Progenitor cell of endocrine pancreas (in vitro differentiated cells): ENCODE measurements at places on chromosomes 2 and 18.
A peak's percentile ranks its signal among the peaks of the same experiment; 100 is the strongest.

DNA sequence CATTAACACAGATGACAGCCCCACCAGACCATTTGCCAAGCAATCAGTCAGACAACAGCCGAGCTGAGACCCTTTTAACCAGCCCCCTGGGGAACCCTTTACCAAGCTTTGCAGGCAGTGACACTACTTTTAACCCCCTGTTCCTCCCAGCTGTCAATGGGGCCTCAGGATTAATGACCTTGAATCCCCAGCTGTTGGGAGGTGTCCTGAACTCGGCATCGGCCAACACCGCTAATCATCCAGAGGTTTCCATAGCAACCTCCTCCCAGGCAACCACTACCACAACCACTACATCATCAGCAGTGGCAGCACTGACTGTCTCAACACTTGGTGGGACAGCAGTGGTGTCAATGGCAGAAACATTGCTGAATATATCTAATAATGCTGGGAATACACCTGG lies 160.9 kb upstream of the EPC2 start:
- no peak for DNase-seq

DNA sequence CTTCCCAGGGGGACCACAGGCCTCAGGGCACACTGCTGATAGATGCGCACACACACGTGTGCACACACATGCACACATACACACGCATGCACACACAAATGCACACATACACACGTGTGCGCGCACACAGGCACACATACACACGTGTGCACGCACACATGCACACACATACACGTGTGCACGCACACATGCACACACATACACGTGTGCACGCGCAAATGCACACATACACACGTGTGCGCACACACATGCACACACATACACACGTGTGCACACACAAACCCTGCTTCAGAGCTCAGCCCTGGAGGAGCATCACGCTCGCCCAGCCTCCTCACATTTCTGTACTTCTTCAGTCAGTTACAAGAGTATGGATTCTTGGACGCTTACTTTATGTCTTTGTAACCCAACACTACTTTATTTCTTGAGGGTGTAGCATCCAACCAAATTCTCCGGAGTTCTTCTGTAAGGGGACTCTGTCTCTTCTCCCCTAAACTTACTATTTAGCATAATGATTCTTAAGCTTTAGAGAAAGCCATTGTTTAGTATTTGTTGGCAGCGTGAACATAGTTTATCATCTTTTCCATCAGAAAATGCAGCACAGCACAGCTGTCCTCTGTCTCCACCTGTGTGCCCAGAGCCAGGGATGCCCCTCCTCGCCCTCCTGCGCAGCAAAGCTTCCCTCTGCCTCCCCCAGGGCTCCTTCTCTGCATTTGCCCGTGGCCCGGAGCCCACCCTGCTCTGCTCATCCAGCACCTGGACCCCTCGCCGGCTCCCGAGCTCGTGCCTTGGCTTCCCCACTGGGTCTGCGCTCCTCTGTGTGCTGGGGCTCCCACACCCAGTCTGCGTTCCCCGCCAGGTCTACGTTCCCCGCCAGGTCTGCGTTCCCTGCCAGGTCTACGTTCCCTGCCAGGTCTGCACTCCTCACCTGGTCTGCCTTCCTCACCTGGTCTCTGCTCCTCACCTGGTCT lies 74.4 kb upstream of the CTDP1 start:
- DNase-seq: no peak

DNA sequence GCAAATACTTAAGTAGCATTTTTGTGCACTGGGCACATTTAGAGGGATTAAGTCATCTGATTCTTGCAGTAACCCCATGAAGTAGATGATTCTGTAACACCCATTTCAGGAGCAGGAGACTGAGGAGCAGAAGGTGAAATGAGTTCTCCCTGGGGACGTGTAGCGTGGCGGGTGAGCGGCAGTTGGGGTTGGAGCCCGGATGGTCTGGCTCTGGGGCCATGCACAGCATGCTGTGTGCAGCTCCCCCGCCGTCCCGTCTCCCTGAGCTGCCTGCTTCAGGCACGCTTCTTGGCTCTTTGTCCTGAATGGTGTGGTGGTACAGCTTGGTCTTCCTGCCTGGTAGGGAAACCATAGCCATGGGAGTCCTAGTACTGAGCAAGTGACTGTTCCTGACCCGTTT lies 32.4 kb downstream of the INPP4A start:
- no peak for DNase-seq

GRCh38 chr2:122180972-122181371 lies 425.5 kb downstream of the TSN start:
- DNase-seq: no peak

DNA sequence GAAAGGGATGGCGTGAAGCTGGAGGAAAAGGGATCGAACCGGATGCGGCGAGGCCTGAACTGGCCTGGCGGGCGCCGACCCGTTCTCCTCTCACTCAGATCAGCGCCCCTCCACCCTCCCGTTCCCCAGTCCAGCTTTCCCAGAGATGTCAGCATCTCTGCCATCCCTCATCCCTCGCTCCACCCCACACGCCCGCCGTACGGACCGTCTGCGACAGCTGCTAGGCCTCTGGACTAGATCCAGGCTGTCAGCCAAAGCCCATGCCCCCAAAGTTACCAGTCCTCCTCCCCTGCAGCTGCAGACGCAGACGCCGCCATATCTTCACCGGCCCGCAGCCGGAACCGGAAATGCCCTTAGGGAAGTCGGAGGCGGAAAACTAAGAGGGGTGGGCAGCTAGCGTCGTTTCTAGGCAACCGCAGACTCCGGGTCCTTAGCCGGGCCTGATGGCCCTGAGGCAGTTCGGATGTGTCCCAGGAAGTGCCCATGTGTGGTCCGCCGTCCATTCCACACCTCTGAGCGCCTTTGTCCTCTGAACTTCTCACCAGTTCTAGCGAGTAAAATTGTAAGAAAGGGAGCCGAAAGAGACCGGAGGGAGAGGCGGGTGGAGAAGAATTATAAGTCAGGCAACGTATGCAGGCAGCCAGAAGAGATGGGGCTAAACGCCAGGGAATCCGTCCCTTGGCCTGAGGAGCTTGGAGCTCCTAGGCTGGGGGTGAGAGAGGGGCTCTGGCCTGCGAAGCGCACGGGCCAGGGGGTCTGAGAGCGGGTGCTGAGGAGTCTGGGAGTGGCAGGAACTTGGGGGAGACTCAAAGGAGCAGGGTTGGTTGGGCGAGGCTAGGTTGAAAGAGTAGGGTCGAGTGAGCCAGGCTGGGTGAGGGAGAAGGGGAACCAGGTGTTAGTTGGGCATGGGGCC lies at the start of the genes RNF25 and STK36:
RNF25 (minus strand) TSS at position 349 of the 913 bp plus-strand sequence; CDS start at position 317, 32 bp downstream.
STK36 (plus strand) TSS at position 433 of the 913 bp plus-strand sequence. CDS start 744 bp downstream, outside the sequence.
- DNase-seq: peak; percentile 55
